ENCODE measurements at places on chromosomes 7 and 10. TPM values are rescaled to one million over a fixed set of nuclear protein-coding genes. Genes with fewer than 3 reads are reported as not detected.

DNA sequence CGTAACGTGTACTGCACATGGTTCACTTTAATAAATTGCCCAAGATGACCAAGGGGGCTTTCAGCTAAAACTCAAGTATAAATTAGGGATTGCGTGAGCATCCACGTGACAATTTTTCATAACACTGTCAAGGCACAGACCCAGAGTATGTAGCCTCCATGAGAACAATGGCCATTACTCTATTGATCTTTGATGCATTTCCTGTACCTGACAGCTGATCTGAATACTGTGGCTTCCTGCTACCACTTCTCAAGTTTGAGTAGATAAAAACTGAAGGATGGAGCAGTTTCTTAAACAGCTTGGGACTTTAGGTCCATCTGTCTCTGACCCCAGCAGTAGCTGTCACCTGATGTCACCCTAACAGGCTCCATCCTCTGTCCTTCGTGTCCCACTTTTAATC lies 98.9 kb downstream of the ABCC2 start:
- DNase-seq: no peak
- no peak overlapping the region for H3K27ac ChIP-seq
- peaks cover 100% of the 10 kb centered on the region for H3K36me3 ChIP-seq
- H3K27me3 ChIP-seq: no peaks in the 10 kb centered on the region

- H3K4me1 ChIP-seq: no peaks in the 10 kb centered on the region
- peak; percentile 3 for DNase-seq
- no peak overlapping the region for H3K4me3 ChIP-seq
- H3K36me3 ChIP-seq: no peaks in the 10 kb centered on the region
- no peak overlapping the region for H3K27ac ChIP-seq
- no peaks in the 10 kb centered on the region for H3K27me3 ChIP-seq
Observed at GRCh38 chr10:116542007-116542677, 3.6 kb upstream of the PNLIP start.

- no peaks in the 10 kb centered on the region for H3K36me3 ChIP-seq
- H3K4me3 ChIP-seq: no peak overlapping the region
- peaks cover 7% of the 10 kb centered on the region for H3K4me1 ChIP-seq
- DNase-seq: no peak
- H3K27me3 ChIP-seq: no peaks in the 10 kb centered on the region
Observed at GRCh38 chr7:85593355-85593754, 406.5 kb upstream of the SEMA3D start.

GRCh38 chr7:141381794-141382427 lies 169.3 kb upstream of the AGK start:
- no peak overlapping the region for H3K4me3 ChIP-seq
- no peak for DNase-seq
- no peaks in the 10 kb centered on the region for H3K4me1 ChIP-seq

GRCh38 chr10:128985036-128985435 lies 482.0 kb upstream of the MGMT start:
- no peak overlapping the region for H3K4me3 ChIP-seq
- H3K36me3 ChIP-seq: no peaks in the 10 kb centered on the region
- no peaks in the 10 kb centered on the region for H3K4me1 ChIP-seq
- H3K27ac ChIP-seq: no peak overlapping the region
- no peak for DNase-seq

GRCh38 chr7:38051786-38052185 lies 126.3 kb upstream of the STARD3NL start:
- H3K4me1 ChIP-seq: no peaks in the 10 kb centered on the region
- no peak overlapping the region for H3K4me3 ChIP-seq
- H3K36me3 ChIP-seq: no peaks in the 10 kb centered on the region
- no peaks in the 10 kb centered on the region for H3K27me3 ChIP-seq
- no peak overlapping the region for H3K27ac ChIP-seq

DNA sequence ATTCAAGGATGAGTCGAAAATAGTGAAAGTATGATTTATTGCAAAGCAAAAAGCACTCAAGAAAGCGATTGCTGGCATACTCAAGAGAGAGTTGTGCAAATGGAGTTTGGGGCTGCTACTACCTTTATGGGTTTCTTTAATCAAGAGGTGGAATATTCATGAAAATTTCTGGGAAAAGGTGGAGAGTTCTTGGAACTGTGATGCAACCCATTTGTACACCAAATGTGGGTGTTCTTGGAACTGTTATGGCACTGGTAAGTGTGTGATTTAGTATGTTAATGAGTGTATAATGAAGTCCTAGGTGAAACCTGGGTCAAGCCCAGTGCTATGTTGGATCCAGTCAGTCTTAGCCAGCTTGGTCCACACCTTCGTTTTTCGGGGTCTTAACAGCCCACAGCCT lies 3.4 kb upstream of the VOPP1 start:
- H3K27me3 ChIP-seq: no peaks in the 10 kb centered on the region
- DNase-seq: no peak
- no peak overlapping the region for H3K27ac ChIP-seq
- H3K36me3 ChIP-seq: no peaks in the 10 kb centered on the region
- H3K4me1 ChIP-seq: peaks cover 25% of the 10 kb centered on the region
- no peak overlapping the region for H3K4me3 ChIP-seq

DNA sequence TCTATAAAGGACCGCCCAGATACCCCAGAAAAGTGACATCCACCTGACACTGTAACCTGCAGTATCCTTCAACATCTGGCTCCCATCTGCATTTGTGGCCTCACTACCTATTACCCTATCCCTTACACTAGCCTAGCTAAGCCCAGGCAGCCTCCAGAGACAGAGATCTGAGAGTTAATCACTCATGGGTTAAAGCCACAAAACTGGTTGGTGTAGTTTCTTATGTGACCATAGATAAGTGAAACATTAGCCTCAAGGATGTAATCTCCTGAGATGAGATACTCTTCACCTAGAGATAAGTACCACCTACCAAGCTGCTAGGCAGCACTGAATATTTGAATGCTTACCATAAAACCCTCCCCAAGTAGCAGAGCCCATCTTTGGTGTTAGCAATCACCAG lies 35.4 kb downstream of the CTTNBP2 start:
- H3K4me3 ChIP-seq: no peak overlapping the region
- DNase-seq: no peak
- H3K27ac ChIP-seq: no peak overlapping the region
- no peaks in the 10 kb centered on the region for H3K36me3 ChIP-seq

DNA sequence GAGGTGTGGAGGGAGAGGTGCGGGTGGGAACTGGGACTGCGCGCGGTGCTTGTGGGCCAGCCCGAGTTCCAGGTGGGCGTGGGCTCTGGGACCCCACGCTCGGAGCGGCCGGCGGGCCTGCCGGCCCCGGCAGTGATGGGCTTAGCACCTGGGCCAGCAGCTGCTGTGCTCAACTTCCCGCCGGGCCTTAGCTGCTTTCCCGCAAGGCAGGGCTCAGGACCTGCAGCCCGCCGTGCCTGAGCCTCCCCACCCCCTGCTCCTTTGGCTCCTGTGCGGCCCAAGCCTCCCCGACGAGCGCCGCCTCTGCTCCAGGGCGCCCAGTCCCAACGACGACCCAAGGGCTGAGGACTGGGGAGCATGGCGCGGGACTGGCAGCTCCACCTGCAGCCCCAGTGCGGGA lies 232.7 kb downstream of the FGFR2 start:
- no peaks in the 10 kb centered on the region for H3K4me1 ChIP-seq
- no peak for DNase-seq
- H3K27ac ChIP-seq: no peak overlapping the region
- no peak overlapping the region for H3K4me3 ChIP-seq
- H3K27me3 ChIP-seq: no peaks in the 10 kb centered on the region

DNA sequence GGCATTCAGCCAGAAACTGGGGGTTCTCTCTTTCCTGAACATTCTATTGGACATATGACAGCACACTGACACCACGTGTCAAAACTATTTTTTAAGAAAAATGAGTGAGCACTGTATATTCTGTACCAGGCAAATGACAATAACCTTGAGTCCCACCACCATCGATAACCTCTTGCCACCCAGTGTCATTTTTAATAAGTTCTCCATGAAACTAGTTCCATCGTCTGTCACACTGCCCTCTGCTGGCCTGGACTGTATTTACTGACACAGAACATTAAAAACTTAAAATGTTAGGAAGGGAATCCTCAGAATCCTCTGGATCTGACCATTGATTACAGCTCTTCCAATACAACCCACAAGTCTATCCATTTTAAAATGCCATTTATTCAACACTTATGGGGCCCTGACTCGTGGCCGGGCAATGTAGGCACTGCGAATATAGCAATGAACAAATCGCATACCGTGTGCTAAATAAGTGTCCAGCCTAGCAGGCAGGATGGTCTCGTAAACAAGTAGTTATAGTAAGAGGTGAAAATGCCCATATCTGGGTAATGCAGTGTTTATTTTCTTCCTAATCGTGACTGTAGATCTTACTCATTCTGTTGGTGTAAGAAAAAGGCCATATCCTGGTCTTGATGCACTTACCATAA lies 35.9 kb upstream of the CACNB2 start:
- peaks cover 6% of the 10 kb centered on the region for H3K4me1 ChIP-seq
- no peaks in the 10 kb centered on the region for H3K27me3 ChIP-seq
- no peaks in the 10 kb centered on the region for H3K36me3 ChIP-seq
- H3K4me3 ChIP-seq: no peak overlapping the region
- H3K27ac ChIP-seq: no peak overlapping the region
- DNase-seq: peak; percentile 43

DNA sequence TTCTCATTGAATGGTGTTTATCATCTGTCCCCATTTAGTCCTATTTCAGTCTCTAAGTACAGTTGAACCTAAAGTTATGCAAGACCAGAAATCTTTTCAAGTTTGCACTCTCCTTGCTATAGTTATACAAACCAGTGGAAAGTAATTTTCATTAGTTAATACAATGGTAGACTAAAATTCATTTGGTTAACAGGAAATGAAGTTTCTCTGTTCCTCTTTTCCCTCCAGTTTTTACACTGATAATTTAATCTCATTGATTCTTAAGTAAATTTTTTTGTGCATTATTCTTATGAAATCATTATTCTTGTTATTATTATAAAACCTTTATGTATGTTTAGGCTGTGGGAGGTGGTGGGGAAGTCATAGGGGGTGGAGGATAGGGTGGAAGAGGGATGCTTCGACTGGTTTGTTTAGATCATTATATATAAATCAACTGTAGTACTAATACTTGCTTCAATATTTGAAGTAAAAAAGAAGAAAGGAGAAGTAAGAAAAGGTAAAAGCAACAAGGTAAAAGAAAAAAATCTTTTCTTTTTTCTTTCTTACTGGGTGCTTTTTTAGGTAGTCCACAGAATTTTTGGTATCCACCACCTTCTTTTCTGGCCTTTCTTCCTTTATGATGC lies 104.1 kb downstream of the GPR85 start:
- H3K27me3 ChIP-seq: no peaks in the 10 kb centered on the region
- H3K27ac ChIP-seq: no peak overlapping the region
- H3K4me3 ChIP-seq: no peak overlapping the region

- DNase-seq: peak; percentile 61
- H3K4me1 ChIP-seq: peaks cover 17% of the 10 kb centered on the region
- H3K27me3 ChIP-seq: no peaks in the 10 kb centered on the region
- no peaks in the 10 kb centered on the region for H3K36me3 ChIP-seq
Observed at GRCh38 chr7:16817536-16817935, 12.7 kb upstream of the AGR2 start.

DNA sequence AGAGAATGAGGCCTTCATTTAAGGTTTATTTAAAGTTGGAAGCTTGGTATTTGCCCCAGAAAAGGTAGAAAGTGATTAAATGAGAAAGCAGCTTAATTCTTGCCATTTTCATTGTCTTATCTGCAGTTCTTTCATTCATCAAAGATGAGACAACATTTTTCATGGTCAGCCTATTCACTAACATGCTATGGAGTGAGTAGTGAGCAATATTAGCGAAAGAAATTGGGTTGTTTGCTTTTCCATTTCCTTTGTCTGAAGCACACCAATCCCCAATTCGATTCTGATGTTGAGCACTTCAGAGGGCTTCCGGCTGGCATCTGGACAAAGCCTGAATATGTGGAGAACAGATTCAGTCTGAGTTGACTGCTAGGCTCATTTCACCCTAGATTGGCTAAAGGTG lies 317.2 kb downstream of the BBS9 start:
- no peak overlapping the region for H3K27ac ChIP-seq
- H3K36me3 ChIP-seq: no peaks in the 10 kb centered on the region
- H3K4me3 ChIP-seq: no peak overlapping the region
- H3K27me3 ChIP-seq: no peaks in the 10 kb centered on the region
- no peaks in the 10 kb centered on the region for H3K4me1 ChIP-seq

DNA sequence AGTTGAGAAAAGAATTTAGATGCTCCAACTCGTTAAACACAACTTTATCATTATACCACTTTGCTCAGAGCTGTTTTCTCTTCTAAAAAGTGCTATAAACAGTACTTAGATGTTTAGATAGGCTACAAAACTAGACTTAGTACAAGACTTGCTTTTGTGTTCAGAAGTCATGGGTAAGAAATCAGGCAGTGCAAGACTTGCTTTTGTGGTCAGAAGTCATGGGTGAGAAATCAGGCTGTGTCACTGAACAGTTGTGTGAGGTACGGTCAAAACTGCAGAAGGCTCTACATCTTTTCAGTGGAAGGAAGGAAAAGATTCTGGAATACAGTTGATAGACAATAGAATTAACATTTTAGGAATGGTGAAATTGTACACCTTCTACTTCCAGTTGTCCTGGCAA lies 239.7 kb downstream of the DNAJB9 start:
- H3K4me1 ChIP-seq: no peaks in the 10 kb centered on the region
- no peaks in the 10 kb centered on the region for H3K27me3 ChIP-seq
- DNase-seq: no peak
- H3K4me3 ChIP-seq: no peak overlapping the region

- no peak for DNase-seq
- H3K27me3 ChIP-seq: no peaks in the 10 kb centered on the region
- H3K36me3 ChIP-seq: no peaks in the 10 kb centered on the region
- no peaks in the 10 kb centered on the region for H3K4me1 ChIP-seq
- no peak overlapping the region for H3K27ac ChIP-seq
Observed at GRCh38 chr10:52758406-52758805, 14.2 kb downstream of the MBL2 start.

GRCh38 chr10:81040940-81041339 lies 503.2 kb downstream of the SH2D4B start:
- no peaks in the 10 kb centered on the region for H3K27me3 ChIP-seq
- H3K4me3 ChIP-seq: no peak overlapping the region
- no peaks in the 10 kb centered on the region for H3K36me3 ChIP-seq
- DNase-seq: no peak

- DNase-seq: peak; percentile 35
- H3K27ac ChIP-seq: peak overlapping the region; percentile 14
- H3K4me3 ChIP-seq: no peak overlapping the region
- H3K27me3 ChIP-seq: no peaks in the 10 kb centered on the region
- H3K4me1 ChIP-seq: no peaks in the 10 kb centered on the region
Observed at GRCh38 chr7:45709168-45710042, 135.2 kb downstream of the ADCY1 start.

GRCh38 chr7:104627516-104627915 lies 299.1 kb downstream of the LHFPL3 start:
- no peak overlapping the region for H3K4me3 ChIP-seq
- no peaks in the 10 kb centered on the region for H3K4me1 ChIP-seq
- H3K27ac ChIP-seq: no peak overlapping the region
- H3K27me3 ChIP-seq: no peaks in the 10 kb centered on the region
- no peaks in the 10 kb centered on the region for H3K36me3 ChIP-seq

Gene ITPRID1
- total RNA-seq: 0.45 TPM

Gene PIP
- not detected for total RNA-seq

Gene CACNA2D1
- 4.1 TPM for total RNA-seq

Gene HOXA11
- not detected for total RNA-seq

All from stomach (tissue), 19 donors.